Spleen (tissue), 13 donors: ENCODE measurements at places on chromosomes 7 and 10. TPM values are rescaled to one million over a fixed set of nuclear protein-coding genes. Genes with fewer than 3 reads are reported as not detected.

DNA sequence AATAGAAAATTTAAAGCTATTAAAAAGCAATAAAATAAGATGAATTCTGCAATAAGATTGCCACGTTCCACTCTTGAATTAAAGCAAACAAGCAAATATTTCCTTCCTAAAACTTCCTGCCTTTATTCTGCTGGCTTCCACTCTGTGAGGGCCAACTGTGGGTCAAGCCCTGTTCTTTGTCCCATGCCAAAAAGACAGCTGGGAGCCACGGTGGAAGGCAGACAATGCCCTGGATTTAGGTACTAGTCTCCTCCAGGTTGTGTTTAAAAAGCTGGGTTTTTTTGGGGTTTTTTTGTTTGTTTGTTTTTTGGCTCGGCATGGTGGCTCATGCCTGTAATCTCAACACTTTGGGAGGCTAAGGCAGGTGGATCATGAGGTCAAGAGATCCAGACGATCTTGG lies 39.1 kb downstream of the LRRTM3 start:
- no peak for DNase-seq

- DNase-seq = no peak
Observed at GRCh38 chr10:93994438-93994801, 689 bp downstream of the PLCE1 start.

DNA sequence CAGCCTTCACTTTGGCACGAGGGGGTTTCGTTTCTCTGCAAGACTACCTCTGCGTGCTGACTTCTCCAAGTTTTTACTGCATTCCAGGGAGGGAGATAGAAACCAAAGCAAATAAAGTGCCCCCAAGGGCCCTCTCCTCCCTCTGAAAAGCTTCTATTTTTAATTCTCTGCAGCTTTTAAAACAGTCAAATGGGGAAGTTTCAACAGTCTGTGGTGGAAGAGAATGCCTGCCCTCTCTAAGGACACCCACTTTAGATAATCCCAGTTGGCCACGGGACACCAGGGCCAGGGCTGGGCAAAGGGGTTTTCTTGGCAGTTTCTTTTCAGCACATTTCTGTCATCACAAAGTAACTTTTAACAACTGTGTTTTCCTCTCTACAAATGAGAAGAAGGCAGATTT lies 386.7 kb upstream of the NPVF start:
- DNase-seq = no peak

DNA sequence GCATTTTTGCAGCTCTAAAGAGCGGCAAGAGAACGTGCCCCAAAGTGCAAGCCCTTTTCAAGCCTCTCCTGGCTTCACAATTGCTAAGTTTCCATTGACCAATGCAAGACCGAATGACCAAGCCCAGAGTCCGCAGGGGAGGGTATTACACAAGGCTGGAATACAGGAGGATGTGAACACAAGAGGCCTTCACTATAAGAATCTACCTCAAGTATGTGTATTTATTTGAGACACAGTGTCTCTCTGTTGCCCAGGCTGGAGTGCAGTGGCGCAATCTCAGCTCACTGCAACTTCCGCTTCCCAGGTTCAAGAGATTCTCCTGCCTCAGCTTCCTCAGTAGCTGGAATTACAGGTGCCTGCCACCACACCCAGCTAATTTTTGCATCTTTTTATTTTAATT lies 22.2 kb upstream of the TPST1 start:
- no peak for DNase-seq

DNA sequence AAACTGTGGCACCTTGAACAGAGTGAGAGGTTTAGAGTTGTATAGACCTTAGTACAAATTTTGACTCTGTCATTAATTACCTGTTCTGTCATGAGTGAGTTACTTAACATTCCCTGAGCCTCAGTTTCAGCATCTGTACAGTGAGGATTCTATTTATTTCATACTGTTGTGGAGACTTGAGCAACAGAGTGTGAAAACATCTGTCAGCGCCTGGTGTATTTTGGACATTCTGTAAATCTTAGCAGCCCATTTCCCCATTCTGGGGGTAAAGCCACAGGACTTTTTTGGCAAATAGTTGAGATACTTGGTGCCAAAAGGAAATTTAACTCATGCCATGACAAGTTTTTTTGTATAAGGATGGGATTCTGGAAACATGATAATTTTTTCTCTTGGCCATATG lies 94.8 kb downstream of the AUTS2 start:
- no peak for DNase-seq

GRCh38 chr7:10779465-10780399 lies 193.9 kb upstream of the PHF14 start:
- DNase-seq = peak; percentile 68

GPR15LG gene
- not detected for total RNA-seq

DNA sequence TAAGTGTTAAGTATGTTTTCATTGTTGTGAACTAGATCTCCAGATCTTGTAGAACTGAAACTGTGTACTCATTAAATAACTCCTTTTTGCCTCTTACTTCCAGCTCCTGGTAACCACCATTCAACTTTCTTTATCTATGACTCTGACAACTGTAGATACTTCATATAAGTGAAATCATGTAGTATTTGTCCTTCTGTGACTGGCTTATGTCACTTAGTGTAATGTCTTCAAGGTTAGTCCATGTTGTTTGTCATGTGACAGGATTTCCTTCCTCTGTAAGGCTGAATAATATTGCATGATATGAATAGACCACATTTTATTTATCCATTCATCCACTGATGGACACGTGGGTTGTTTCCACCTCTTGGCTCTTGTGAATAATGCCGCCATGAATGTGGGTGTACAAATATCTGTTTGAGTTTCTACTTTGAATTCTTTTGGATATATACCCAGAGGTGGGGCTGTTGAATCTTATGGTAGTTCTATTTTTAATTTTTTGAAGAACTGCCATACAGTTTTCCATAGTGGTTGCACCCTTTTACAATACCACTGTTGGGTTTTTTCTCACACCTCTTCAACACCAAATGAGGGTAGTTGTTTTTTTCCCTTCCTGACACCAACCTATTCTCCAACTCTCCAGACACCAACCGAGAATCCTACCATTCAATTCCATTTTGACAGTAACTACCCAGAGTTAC lies 10.7 kb upstream of the FMC1 start:
- DNase-seq = no peak

PPP1R17 gene
- total RNA-seq = not detected

DNA sequence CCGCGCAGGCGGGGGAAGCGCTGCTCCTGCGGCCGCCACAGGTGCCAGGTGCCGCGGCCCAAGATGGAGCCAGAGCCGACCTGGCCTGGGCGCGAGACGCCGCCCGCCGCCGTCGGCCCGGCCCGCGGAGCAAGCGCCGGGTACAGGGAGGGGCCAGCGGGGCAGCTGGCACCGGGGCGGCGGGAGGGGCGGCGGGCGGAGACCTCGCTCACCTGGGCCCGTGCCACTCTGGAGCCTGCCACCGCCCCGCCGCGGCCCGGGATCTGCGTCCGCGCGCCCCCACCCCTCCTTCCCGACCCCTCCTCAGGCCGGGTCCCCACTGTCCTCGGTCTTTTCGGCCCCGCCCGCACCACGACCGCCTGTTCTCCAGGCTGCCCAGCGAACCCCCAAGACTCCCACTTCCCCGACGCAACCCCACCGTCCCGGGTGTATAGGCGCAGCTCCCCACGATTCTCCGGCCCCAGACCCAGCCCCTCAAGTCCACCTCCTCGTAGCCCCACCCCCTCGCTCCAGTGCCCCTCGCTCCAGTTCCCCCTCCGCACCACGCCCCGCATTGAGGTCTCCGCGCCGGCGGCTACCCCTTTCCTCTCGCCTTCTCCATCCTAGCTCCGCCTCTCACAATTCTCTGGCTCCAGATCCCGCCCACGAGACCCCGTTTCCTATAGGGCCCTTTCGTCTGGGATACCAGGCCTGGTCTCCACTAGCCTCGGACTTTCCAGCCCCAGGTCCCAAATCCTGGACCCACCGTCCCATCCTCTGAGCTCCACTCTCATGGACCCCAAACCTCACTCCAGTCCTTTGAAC lies at the start of gene GPRIN2:
GPRIN2 (minus strand) TSS at position 144 of the 804 bp plus-strand sequence. CDS start 5,922 bp downstream, outside the sequence.
- DNase-seq = peak; percentile 75

- no peak for DNase-seq
Observed at GRCh38 chr10:1978584-1978983, 241.3 kb upstream of the ADARB2 start.

DNA sequence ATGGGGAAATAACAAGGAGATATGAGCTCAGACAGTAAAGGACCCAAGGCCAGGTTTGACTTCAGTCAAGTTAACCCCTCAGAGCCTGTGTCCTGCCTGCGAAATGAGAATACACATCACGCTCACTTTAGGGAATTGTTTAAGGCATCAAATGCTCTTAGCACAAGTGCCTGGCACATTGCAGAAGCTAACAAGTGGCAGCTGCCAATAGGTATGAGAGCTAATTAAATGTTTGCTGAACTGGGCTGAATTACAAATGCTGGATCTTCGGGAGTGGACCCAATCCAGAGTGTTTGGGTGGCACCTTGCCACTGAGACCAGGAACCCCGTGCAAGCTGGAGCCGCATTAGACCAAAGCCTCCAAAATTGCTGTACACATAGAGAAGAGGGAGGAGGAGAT lies 136.8 kb downstream of the C10orf90 start:
- DNase-seq = no peak
